ENCODE measurements at places on chromosomes 16 and 17.

DNA sequence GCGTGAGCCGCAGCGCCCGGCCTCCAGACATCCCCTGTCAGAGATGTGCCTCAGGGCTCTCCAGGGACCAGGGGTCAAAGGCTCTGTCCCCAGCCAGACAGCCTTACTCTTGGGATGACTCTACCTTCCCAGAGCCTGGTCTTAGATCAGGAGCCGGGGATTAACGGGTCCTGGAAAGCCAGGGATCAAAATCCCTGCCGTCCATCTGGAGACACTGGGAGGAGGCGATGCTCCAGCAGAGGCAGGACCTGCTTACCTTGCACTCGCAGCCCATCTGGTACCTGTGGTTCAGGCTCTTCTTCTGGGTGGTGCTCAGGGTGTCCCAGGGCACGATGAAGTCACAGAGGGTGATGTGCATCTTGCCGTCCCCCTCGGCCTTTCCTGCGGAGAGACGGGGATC lies 16.7 kb upstream of the USP36 start:
- no peak for DNase-seq

DNA sequence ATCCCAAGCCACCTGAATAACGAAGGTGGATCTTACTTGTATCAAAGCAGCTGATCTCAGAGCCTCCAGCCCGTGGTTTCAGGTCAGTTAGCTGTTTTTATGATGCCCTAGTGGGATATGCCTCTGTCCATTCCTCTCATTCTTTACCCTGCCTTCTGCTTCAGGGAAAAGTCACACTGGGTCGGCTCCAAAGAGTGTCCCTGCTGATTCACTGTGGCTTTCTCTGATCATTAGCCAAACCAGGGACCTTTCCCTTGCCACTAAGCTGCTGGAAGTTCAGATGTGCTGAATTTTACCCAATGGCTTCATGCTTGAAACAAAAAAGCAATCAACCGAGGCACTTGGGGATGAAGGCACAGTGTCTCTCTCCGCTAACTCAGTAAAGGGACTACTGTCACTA lies 170.2 kb upstream of the SALL1 start:
- DNase-seq = no peak

GRCh38 chr16:51922476-51922875 lies 624.5 kb downstream of the TOX3 start:
- no peak for DNase-seq

DNA sequence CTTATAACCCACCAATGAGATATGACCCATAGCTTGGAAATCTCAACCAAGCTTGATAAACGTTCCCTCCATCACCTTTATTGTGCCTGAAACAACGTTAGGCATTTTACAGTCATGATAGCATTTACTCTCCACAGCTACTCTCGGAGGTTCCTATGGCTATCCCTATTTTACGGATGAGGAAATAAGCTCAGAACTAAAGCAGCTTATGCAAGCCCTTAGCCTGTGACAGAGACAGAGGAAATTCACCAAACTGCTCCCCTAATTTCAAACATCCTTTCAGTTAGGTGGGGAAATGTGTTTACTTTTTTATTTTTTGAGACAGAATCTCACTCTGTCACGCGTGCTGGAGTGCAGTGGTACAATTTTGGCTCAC lies 18.7 kb downstream of the DCUN1D3 start:
- no peak for DNase-seq

GRCh38 chr17:6139447-6139832 lies 69.3 kb downstream of the WSCD1 start:
- DNase-seq = no peak

DNA sequence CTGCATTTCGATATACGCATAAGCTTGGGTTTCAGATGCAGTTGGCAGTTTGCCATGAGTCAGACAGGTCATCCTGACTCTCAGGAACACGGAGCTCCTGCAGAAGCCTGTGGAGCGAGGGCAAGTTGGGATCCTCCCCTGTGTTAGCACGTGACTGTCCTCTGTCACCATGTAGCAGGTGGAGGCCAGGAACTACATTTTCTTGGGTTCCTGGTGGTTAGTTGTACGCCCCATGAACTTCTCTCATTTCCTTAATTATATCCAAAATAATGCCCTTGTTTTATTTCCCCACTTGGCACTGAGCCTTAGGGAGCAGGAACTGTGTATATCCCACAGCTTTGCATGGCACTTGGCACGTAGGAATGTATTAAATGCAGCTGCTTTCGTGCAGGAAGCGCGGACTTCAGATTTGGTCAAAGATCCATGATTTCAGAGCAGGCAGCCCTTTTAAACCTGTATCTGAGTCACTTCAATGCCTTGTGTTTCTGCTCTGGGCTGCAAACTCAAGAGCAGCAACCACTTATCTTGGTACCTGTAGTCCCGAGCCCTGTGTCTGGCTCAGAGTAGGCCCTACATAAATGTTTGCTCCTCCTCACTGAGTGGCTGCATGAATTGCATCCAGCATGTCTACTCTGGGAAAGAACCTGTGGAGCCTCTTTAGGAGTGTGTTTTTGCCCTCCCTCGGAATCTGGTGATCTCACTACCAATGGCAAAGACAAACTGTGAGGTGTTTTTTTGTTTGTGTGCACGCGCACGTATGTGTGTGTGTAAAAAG lies 428.4 kb downstream of the MAF start:
- DNase-seq = no peak

GRCh38 chr16:11010575-11011221 lies 66.3 kb downstream of the CLEC16A start:
- DNase-seq = no peak

DNA sequence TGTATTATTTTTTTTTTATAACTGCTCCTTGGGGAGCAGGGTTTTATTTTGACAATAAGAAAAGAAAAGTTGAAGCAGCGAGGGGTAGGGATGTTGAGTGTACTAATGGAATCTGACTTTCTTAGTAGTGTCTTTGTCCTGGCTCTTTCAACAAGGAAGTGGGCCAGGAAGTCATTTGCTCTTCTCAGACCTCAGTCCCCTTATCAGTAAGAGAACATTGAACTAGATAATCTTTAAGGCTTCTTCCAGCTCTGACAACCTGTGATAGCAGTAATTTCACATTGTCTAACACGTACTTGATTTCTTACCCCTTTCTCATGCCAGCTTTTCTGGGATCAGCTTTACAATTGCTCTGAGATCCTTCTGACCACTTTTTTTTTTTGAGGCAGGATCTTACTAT lies 8.3 kb downstream of the LIG3 start:
- no peak for DNase-seq

DNA sequence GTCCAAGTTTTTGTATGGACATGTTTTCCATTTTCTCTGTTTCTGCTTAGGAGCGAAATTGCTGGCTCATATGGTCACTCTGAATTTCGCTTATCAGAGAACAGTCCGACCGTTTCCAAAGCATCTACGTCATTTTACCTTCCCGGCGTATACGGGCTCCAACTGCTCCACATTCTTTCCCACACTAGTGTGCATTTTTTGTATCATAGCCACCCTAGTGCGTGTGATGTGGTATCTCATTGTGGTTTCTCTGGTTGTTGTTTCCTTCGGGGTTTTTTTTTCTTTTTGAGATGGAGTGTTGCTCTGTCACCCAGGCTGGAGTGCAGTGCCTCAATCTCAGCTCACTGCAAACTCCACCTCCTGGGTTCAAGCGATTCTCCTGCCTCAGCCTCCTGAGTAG lies 31.0 kb upstream of the BHLHA9 start:
- no peak for DNase-seq
